Spinal cord (tissue), 10 donors: ENCODE measurements at places on chromosomes 6 and 20. TPM values are rescaled to one million over a fixed set of nuclear protein-coding genes. Genes with fewer than 3 reads are reported as not detected.

The GABBR1 gene
- 97.9 TPM for total RNA-seq

The FAM83D gene
- total RNA-seq = 5.8 TPM

The PBOV1 gene
- not detected for total RNA-seq

The FILIP1 gene
- total RNA-seq = 8.2 TPM

The TMEM200A gene
- 13.6 TPM for total RNA-seq

The PPP1R14C gene
- 19.4 TPM for total RNA-seq

The KCNG1 gene
- total RNA-seq = 5.2 TPM

The HLA-DOB gene
- total RNA-seq = 0.20 TPM

DNA sequence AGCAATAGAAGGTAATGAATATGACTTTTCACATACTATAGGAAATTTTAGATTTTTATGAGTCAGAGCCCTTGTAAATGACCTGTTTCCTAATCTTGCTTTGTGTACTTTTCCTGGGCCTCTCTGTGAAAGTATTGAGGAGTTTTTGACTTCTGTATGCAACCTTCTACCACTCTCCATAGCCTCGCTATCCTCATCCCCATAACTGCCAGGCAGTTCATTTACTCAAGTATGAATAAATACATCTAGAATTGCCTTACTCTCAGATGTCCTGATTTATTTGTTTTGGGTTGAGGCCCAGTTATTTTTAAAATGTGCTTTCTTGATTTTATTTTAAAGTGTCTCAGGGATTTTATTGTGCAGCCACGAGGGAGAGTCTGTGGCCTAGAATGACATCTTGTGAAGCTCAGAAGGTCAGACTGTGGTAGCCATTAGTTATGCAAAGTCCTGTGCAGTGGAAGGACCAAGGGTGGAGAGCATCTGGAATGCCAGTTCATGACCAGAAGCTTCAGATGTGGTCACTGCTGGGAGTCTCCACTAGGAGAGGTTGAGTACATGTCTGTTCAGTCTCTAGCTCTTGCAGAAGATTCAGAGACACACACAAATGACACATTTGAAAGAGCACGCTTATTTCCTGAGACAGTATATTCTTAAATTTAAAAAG is 346.2 kb upstream of the IMPG1 start:
- DNase-seq = no peak

- no peak for DNase-seq
These were observed 1.8 kb downstream of the TUBB1 start for GRCh38 chr20:59020938-59021551.

DNA sequence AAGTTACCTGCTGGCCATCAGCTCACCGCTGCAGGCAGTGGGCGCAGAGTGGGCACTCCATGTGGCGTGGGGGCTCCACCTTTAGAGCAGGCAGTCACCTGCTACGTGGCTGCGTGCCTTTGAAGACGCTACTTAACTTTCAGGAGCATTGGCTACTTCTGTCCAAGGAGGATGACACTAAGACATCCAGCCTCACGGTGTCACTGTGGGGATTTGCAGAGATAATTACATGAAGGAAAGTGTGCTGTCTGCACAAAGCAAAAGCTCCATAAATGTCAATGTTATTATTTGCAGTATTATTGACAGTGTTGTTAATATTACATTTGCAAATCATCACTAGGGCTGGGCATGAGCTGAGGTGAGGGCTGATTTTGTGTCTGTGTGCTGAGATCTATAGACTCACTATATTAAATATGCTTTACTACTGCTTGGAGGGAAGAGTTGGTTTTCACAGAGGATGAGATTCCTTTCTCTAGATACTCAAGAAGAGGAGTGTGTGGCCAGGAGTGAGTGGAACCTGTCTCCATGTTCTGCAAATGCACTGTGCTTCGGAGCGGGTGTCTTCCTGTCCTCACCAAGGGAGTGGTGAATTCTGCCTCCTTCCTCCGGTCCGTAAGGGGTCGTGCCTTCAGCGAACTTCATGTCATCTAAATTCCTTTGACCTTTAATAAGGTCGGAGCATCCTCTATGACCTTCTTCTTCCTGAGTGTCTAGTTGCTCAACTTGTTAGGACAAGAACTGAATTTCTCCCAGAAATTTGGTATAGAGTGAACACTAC is 165.8 kb upstream of the SYNDIG1 start:
- DNase-seq = no peak

DNA sequence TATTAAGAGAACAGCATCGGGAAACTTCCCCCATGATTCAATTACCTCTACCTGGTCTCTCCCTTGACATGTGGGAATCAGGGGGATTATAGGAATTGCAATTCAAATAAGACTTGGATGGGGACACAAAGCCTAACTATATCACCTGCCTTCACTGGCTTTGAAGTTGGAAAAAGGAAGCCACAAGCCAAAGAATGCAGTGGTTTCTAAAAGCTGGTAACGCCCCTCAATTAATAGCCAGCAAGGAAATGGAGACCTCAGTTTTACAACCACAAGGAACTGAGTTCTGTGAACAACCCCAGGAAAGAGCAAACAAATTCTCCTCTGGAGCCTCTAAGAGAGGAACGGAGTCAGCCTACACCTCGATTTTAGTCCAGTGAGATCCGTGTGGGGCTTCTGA is 244.1 kb downstream of the TFAP2A start:
- no peak for DNase-seq

DNA sequence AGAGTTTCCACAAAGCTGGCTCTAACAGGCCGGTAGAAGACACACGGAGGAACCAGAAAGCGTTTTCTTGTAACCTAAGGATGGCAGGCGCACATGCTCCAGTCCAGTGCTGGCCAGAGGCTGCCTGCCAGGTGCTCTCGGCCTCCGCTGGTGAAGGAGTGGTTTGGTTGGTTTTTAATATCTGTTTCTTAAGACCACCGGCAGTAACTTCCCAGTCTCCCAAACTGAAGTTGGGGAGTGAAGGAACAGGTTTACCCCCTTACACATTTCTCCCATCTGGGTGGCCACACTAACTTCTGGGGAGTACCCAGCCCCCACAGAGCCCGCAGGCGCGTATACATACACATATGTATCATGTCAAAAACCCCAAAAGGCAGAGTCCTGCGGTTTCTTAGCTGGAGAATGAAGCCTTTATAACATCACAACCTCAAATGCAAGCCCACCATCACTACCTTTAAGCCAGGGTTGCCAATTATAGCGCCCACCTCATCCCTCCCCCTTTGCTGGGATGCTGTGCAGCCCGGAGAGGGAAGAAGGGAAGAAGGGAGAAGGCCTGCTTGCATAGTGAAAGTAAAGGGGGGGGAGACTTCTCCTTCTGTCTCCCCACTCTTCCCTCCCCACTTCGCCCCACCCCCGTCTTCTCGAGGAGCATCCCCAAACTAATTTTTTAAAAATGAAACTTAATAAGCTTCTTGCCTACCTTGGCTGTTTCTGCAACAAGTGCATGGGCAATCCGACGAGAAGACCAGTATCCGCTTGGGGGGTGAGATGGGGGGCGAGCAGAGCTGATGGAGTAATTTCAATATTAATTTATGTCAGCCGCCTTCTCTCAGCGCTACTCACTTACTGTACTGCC is 1.0 kb downstream of the TRERF1 start:
- no peak for DNase-seq

DNA sequence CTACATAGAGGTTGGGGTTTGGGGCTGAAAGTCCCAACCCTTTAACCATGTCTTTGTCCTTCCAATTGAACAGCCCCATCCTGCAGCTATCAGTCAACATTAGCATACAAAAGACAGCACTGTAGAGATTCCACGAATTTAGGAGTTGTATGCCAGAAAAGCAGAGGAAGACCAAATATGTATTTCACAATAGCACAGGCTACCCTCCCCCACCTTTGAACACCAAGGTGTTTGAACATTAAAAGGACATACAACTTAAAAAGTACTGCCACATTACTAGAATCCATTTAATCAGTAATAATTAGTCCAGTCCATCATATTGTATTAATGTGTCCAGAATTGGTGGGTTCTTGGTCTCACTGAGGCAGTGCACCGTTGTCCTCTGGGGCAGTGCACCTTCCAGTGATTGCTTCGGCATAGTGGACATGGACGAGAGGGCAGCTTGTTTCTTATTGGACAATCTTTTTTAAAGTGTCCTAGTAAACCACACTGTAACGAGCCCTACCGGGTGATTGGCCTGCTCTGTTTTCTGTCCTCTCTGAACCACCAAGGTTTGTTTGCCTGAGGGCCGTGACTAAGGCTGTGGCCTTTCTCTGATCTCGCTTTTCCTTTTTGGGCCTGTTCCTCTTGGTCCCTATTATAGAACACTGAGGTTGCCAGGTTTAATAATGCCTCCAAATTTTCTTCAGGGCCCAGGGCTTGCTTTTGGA is 36.4 kb downstream of the GSTA4 start:
- DNase-seq = no peak

DNA sequence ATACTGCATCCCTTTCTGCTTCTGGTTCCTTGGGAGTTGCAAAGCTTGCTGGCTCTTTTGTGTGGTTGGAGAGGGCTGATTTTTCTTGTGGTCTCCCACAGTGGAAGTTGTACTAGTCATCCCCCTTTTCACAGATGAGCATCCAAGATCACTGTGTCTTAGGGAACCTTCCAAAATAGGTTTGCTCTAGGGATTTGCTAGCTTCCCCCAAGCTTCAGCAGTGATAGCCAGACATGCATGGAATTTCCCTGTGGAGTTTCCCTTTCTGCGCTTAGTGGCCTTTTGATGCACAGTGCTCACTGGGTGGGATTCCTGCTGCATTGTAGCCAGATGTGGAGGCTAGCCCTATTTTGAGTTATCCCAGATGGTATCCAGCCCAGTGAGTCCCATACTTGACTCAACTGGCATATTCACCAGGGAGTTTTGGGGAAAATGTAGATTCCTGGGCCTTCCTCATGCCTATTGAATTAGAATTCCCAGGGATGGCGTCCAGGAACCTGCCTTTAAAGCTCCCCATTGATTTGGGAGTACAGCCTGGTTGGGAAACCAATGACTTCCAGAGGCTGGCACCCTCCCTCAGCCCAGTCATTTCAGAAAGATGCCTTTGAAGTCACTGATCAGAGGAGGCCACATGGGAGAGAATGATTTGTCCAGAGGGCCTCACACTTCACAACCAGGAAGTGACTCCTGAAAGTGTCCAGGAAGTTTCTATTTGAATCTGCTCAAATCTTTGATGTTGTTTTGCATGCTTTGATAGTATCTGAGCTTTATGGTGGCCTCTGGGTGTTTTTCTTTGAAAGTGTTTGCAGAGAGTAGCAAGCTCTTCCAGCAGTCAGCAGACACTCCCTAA is 25.9 kb downstream of the PPARD start:
- no peak for DNase-seq

- DNase-seq = no peak
These were observed 99.3 kb downstream of the AIG1 start for GRCh38 chr6:143160015-143160414.

DNA sequence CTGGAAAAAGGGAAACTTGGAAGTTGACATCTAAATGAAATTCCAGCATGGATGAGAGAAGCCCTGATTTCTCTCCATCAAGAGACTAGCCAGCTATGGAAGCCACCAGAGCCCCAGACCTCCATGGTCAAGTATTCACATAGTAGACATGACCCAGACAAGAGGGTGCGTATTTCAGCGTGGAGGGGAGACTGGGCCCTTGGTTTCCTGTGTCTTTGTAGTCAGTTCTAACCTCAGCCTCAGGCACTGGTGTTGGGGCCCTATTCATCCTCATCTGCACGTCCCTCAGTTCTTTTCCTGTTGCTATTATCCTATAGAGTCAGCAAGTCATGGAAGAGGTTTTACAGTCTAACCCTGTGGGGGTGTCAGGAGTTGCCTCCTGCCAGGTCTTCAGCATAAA is 12.5 kb downstream of the GNL1 start:
- DNase-seq = no peak

- DNase-seq = no peak
These were observed 6.6 kb upstream of the ANGPT4 start for GRCh38 chr20:922781-923180.

GRCh38 chr6:13248584-13248985 is 79.8 kb downstream of the TBC1D7 start:
- DNase-seq = no peak

- no peak for DNase-seq
These were observed 1.6 kb upstream of the ZFP64 start for GRCh38 chr20:52193133-52193532.

- DNase-seq = no peak
These were observed 14.4 kb upstream of the HLA-DQA1 start for GRCh38 chr6:32622545-32623401.
